T-helper 9 cell (primary cell): ENCODE measurements at places on chromosomes 1 and 21.

DNA sequence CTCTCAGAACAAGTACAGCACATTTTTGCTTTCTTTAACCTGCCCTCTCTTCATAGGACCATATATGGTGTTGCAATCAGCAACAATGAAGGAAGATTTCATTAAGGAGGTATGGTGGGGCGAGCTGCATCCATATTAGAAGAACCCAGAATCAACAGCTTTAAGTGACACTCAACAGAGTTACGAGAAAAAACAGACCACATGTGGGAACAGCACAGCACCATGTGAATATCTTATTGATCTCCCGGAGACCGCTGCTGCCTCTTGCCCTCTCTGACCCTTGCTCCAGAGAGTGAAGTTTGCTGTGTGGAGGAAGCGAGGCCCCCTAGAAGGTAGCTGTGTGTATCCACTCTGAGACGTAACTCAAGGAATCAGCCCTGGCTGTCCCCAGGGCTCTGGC, 12.9 kb downstream of the RAB42 start:
- DNase-seq, result no peak

DNA sequence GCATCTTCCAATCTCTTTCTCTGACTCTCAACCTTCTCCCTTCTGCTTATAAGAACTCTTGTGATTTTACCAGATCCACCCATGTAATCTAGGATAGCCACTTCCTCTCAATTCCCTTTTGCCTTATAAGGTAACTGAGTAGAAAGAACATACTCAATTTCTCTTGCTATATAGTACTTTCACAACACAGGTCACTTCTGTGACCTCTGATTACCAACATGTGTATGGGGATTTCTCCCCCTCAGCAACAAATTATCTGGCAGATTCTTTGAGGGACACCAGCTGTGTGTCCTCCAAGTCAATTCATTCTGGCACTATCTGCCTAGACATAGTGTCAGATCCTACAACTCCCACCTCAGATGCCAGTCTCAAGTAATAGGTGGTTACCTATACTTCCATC, 62.5 kb downstream of the IL23R start:
- no peak for DNase-seq

DNA sequence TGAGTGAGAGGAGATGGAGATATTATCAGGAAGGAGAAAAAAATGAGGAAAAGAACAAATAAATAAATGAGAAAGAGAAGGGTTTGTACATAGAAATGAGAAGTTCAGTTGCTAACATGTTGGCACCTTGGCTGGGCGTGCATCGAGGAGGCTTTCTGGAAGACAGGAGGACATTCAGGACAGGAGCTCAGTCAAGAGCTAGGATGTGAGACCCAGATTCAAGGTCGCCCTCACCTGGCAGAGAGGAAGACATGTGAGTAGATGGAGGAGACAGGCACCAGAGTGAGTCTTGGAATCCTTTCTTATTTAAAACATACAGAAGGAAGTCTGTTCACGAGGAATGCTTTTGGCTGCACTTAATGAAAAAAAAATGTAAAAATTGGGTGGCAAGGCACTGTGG, 640.9 kb downstream of the NPHP4 start:
- DNase-seq, result no peak

DNA sequence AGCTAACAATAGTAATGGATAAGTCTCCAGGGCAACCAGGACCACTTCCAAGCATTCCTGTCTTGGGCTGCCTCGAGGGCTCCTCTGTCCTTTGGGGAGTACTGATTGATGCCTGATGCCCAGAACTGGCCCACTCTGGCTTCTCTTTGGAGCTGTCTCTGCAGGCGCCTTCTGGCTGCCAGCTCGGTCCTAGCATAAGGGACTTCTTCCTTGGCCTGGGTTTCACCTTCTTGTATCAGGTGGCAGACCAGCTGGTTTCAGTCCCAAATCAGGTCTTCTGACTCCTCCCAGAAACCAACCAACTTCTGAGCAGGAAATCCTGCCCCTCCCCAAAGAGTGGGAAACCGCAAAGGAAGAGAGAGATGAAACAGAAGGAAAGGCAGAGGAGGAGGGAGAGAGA, 10.6 kb downstream of the G0S2 start:
- DNase-seq, result no peak

DNA sequence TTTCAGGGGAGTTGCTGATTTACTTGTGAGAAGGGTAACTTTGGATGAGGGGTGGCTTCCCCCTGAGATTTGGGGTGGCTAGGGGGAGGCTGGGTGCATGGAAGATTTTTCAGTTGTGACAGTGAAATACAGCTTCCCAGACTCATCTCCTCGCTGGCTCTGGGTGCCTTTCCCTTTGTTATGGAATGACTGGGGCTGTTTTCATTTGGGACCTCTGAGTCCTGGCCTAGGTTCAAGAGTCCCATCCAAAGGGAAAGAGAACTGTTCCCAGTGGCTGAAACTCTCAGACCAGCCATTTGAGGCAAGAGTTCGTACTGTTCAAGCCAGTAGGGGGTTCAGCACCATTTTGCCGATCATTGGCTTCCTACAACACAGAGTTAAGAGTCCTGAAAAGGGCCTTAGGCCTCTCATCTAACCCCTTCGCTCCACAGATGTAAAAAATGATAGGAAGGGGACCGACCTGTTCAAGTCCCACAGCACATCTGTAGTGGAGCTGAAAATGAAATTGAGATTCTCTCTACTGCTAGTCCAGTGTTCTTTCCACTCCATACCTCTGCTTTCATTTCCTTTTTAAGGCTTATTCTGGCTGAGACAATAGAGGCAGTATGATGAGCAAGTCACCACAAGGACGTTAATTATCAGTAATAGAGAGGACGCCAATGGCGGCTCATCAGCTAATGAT, 958 bp downstream of the DDR2 start:
- DNase-seq, result no peak

GRCh38 chr1:207081088-207081487, 7.6 kb upstream of the C4BPB start:
- DNase-seq, result no peak

GRCh38 chr21:44328242-44328895, 10.8 kb downstream of the CFAP410 start:
- no peak for DNase-seq

DNA sequence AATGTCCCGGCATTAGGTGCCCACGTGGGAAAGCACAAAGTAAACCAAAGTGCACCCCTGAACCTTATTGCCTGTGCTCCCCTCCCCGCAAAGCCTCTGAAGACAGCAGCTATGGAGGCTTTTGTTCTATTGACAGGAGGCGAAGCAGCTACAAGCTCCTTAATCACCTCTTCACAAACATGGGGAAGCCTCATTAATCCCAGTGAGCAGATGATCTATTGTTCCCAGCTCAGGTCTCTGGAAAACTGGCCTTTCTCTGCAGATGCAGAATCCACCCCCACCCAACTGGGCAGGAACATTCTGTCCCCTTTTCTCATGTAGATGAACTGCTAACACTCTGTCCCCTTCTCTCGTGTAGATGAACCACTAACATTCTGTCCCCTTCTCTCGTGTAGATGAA, 190.5 kb upstream of the CSF3R start:
- DNase-seq, result no peak

GRCh38 chr1:21625390-21626190, 43.6 kb downstream of the RAP1GAP start:
- DNase-seq, result no peak

DNA sequence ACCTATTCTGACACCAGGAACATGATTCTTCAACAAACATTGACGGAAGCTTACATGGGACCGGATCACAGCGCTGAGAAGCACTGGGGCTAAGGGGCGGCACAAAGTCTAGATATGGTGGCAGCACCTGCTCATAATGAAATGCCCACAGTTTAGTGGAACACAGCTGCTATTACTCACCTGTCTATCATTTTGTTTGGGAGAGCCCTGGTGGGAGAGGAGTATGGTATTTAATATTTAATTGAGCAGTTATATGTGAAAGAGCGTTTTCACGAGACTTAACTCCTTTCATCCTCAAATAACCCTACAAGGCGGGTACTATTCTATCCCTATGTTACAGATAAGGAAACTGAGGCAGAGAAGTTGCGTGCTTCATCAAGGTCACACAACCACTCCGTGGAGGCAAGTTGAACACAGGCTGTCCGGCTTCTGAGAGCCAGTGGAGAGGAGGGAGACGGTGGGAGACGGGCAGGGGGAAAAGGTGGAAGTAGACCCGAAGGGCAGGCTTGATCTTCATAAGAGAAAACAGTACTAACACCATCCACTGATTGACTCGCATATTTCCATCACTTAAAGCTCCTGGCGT, 790 bp upstream of the TSNAX start:
- DNase-seq, result no peak

DNA sequence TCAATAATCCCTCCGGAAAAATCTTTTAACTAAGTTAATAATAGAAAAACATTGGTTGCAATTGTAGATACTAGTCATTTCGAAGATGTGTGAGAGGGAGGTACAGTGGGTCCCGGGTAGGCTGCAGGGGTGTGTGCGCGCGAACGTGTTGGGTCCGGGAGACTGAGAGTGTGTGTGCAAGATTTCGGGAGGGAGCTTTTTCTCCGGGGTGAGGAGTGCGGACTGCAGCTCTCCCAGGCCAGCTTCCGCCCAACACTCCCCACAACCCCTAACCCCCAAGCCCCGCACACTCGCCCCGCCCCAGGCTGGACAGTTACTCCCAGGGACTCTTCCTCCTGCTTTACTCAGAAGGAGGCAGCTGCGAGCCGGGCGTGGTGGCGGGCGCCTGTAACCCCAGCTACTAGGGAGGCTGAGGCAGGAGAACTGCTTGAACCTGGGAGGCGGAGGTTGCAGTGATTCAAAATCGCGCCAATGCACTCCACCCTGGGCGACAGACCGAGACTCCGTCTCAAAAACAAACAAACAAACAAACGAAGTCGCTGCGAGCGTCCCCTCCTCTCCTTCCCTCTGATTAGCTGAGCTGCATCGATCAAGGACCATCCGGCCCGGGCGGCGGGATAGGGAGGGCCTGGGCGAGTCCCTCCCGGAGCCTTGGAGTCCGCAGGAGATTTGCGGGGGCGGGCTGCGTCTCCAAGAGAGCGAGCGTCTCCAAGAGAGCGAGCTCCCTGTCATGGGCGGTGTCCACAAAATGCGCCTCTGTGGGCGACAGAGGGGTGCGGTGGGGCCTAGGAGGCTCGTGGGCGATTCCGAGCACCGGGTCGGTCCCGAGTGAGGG, 28.3 kb upstream of the PPM1J start:
- no peak for DNase-seq

DNA sequence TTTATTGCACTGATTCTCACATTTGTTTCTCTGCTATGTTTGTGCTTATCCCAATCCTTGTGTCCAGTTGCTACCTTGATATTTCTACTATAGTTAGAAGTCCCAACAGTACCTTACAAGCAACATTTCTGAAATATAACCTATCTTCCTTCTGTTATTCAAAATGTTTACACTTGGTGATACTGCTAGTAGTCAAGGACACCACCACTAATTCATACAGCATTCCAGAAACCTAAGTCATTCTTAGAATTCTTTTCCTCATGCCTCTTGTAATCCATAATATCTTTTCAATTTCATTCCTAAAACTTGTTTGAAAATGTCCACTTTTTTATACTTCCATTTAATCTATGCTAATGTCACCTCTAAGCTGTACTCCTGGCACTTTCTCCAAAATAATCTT, 2132.1 kb downstream of the NCAM2 start:
- DNase-seq, result no peak

GRCh38 chr1:57324388-57324787, 99.5 kb downstream of the DAB1 start:
- no peak for DNase-seq

DNA sequence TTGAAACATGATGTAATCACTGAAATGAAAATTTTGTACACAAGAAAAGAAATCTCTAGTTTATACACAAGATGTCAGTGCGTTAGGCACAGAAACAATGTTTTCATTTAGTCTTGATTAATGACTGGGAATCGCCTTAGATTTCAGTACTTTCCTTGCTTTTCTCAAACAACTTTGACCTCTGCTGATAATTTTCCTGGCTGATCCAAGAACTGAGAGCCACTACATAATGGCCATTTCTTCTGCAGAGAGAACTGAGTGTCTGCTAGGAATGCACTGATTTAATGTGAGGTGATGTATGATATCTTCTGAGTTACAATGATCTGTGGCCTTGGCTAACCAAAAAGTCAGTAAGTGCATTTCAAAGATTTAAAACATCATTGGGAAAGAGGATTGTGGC, 308.1 kb downstream of the CTH start:
- DNase-seq, result no peak

DNA sequence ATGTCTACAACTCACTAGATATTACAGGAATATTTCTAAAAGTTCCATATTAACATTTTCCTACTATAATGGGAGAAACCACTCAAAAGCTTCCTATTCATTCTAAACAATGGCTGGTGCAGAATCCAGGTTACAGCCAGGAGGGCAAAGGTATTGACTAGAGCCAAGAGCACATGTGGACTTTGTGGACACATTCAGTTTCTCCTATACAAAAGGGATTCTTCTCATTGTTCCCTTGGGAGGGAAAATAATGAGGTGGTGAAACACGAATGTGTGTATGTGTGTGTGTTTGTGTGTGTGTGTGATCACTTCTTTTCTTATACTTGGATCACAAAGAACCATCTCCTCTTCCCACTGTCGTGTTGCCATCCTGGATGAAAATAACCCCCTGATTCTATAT, 1000.0 kb downstream of the ADGRL2 start:
- DNase-seq, result no peak

DNA sequence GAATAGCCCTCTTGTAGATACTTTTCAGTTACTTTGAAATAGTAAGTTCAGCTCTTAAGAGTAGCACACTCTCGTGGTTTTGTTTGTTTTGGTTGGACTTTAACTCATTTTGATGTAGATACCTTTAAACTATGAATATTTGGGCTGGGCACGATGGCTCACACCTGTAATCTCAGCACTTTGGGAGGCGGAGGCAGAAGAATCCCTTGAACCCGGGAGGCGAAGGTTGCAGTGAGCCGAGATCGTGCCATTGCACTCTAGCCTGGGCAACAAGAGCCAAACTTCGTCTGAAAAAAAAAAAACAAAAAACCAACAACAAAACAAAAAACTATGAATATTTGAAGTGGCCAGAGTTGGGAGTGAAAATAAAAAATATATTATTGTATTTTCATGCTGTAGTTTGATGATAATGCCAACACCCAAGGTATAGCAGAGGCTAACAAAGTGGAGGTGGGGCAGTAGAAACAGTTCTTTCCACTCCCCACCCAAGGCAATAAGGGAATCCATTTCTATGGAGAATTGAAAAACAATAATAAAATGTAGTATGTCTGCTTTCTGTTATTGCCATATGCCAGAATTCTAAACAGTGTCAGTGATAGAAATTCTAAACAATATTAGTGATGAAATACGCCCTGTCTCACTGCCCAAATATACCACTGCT, 1.7 kb downstream of the ZNF326 start:
- no peak for DNase-seq

DNA sequence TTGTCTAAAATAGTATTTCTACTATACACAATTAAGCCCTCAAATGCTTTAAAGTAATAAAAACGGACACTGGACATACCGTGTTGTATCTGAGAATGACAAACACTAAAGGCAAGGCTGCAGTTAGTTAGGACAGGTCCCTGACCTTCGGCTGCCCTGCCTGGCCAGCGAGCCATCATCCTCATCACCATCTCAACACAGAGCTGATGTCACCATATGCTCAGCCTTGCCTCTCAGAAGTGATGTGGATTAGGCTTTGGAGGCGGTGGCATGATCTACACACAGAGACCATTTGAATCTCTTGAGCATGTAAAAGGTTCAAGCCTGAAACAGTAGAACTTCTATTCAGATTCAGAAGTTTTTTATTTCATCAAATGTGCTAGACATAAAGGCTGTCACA, 244.7 kb downstream of the SDCCAG8 start:
- no peak for DNase-seq

- DNase-seq, result no peak
These were observed 213.7 kb downstream of the LRRC40 start for GRCh38 chr1:69991644-69992043.

- DNase-seq, result no peak
These were observed 19.0 kb downstream of the SSR2 start for GRCh38 chr1:156001662-156002171.
